ENCODE measurements at places on chromosomes 3 and 15.

GRCh38 chr3:123633530-123633929 lies 48.7 kb upstream of the HACD2 start:
- no peak for DNase-seq

GRCh38 chr3:153319705-153320554 lies 157.9 kb downstream of the RAP2B start:
- DNase-seq: no peak

GRCh38 chr3:94372026-94372425 lies 309.2 kb downstream of the NSUN3 start:
- no peak for DNase-seq

DNA sequence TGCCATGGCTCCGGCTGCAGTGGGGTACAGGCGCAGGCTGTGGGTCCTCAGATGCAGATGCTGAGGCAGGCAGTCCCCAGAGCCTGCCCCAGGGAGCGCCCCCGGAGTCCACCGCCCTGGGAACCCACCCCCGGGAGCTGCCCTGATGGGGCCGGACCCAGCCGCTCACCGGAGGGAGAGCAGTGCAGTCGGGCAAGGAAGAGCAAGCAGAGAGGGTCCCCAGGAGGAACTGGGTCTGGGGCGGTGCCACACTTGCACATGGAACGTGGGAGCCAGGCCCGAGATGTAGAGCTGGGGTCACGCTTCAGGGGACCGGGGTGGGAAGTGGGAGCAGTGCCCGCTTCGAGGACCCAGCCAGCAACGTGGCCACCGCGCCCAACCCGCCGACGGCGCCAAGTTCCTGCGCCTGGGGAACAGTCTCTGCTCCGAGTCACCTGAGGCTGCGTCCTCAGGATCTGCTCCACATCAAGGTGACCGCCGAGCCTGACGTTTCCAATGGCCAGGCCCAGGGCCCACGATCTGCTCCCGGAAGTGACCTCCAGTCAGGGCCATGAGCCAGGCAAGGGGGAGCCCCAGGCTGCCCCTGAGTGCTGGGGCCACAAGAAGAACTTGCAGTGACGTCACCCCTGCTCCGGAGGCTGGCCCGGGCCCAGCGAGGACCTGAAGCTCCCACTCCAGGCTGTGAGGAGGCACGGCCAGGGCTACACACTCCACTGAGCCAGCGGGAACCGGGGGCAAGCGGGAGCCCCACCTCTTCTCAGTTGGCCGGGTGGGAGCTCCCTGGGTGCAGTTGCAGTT lies 27.0 kb upstream of the TFG start:
- no peak for DNase-seq

Data from AG09319 (cell line).